ENCODE measurements at places on chromosomes 1 and 21.

GRCh38 chr1:99532276-99532580 lies 113.7 kb upstream of the PALMD start:
- DNase-seq: no peak

DNA sequence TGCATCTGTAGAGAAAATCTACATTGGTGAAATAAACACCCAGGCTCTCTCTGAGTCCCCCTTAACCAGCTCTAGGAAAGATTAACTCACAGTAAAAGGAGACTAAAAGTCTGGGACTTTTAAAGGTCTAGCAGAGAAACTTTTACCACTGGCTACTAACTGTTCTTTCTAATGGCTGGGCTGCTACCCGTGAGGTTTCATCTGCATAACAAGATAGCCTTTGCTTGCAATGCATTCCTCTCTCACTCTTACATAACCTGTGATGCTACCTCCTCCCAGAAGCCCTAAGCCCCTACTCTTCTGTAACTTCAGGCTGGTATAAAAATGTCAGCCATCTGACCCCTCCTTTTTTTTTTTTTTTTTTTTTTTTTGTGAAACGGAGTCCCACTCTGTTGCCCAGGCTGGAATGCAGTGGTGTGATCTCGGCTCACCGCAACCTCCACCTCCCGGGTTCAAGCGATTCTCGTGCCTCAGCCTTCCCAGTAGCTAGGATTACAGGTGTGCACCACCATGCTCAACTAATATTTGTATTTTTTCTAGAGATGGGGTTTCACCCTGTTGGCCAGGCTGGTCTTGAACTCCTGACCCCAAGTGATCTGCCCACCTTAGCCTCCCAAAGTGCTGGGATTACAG lies 344.2 kb downstream of the RGS7 start:
- no peak for DNase-seq

DNA sequence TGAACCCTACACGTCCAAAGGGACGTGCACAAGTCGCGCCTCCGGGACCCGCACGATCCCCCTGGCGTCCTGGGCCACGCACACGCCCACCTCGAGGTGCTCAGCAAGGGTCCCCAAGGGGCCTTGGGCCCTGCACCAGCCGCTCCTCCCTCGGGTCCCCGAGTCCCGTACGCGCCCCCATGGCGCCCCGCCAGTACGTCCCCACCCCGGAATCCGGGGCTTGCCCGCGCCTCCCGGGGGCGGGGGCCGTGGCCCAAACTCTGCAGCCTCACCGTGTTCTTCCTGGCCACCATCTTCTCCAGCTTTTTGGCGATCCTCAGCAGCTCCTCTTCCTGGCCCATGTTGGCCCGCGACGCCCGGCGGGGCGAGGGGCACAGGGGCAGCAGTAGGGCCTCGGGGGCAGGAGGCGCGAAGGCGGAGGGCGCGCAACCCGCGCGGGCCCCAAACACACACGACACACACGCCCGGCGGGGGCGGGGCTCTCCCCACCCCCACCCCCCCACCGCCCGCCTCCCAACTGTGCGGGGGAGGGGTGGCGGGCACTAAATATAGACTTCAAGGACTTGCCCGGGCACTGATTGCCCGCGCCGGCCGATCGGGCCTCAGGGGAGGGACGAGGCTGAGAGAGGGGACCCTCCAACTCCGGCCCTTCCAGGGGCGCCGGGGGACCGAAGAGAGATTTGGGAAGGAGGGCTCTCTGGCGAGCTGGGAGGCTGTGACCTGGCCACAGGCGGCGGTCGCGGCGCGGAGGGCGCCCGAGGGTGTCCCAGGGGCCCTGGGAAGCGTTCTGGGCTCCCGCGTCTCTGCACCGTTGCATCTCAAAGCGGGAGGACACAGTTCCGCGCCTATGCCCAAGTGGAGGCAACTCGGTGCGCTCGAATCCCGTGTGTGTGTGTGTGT lies at the start of gene TCEA3:
TCEA3 (minus strand) TSS at position 456 of the 900 bp plus-strand sequence; CDS start at position 341, 115 bp downstream.
- no peak for DNase-seq

DNA sequence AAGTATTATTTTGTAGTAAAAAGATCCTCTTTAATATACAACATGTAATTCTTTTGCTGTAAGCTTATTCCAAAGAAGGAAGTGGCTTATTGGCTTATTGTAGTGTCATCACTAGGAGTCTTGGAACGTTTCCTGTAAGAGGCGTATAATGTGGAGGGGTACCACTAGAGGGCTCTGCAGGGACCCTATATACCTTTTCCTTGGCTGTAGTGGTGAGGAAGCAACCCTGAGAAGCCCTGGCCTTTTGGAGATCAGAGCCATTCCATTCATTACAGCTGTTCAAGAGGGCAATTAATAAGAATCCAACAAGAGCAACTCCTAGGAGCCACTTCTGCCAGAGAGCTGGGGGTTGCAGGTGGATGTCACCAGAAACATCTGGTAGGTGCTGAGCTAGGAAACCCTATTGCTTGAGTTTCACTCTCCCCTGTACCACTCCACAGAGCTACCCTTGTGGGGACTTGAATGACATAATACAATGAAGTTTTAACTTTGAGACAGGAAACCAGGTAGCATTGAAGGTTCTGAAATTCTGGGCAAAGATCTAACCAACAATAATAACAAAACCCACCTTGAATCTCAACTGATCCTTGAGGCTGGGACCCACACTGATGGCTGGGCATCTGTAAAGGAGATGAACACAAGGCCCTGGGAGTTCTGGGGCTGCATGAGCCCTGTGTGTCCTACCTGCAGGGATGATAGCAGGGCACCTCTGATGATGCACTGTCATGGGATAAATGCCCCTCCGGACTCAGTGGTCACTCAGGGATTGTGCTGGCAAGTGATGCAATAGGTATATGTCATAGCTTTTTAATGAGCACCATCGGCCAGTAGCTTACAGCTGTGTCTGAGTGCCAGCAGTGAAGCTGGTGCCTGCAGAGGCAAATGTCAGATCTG lies 160.2 kb upstream of the COA6 start:
- DNase-seq: no peak

DNA sequence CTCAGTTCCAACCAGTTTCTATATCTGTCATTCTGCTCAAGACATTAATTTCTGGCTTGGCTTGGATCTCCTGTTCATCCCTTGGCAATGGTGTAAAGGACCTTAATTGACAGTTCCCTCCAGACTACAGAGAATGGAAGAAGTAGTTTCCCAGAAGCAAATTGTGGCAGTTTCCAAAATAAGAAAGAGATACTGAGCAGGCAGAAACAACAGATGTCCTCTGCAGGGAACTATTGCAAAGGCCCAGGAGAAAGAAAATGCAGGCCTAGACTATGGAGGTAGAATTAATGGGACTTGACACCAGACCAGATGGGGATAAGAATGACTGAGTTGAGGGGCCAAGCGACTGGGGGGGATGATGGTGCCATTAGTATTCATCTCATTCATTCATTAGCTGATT lies 6.1 kb upstream of the AK2 start:
- no peak for DNase-seq

DNA sequence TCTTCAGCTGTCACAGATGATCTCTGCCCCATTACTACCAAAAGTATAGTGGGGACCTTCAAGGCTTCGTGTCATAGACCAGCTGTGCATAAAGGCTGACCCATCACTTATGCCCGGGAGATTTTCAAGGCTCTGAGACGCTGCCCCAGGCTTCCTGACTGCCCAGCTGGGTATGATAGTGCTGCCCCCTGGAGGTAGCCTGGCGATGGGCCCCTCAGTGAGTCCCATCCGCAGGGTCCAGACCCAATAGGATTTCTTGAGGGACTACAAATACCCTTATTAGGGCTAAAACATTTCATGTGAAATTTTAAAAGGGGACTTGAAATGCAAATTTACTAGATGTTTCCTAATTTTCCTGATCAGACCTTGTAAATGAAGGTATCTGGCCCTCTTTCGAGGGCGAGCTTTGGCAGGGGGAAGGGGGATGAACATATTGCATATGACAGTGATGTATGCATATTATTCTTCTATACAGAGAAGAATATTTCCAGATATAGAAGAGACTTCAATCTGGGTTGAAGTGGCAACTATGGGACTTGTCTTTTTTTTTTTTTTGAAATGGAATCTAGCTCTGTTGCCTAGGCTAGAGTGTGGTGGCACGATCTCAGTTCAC lies 11.7 kb upstream of the FCMR start:
- no peak for DNase-seq

DNA sequence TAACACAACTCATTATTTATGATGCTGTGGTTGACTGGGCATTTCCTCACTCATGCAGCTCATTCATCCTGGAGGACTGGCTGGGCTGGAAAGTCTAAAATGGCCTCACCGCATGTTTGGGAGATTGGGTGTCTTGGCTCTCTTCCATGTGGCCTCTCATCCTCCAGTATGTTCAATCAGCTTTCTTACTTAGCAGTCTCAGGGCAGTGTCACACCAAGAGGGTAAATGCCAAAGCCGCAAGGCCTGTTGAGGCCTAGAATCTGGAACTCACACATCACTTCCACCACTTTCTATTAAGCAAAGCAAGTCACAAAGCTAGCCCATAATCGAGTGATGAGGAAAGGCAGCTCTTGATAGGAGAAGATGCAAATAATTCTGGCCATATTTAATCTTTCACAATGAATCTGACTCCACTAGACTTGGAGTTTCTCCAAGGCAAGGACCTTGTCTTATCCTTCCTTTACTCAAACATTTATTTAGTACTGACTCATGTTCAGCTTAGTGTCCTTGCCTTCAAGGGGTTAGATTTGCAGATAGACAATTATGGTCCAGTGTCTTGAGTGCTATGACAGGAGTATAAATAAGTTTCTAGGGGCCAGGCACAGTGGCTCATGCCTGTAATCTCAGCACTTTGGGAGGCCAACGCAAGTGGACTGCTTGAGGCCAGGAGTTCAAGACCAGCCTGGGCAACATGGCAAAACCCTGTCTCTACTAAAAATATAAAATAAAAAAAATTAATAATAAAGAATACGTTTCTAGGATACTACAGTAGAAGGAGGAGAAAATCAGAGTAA lies 45.1 kb downstream of the TMEM53 start:
- no peak for DNase-seq

GRCh38 chr1:48080331-48081255 lies 83.4 kb upstream of the TRABD2B start:
- DNase-seq: no peak

Measured in neural crest cell (in vitro differentiated cells).